Astrocyte of the cerebellum (primary cell): ENCODE measurements at places on chromosomes 7 and 10.

DNA sequence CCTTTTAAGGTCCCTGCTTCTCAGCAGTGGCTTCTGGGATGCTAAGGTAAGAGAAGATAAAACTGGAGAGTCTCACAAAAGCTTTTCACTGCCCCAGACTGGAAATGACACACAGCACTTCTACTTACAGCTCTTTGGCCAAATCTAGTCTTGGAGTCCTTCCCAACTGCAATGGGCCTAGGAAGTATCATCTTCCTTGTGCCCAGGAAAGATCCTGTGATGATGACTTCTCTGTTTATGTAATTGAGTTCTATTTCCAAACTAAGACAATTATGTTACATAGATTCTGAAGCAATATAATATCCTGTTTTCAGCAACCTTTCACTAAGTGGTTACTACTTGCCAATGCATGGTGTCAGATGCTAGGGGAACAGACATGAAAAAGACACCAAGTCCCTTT, 234.1 kb downstream of the PTEN start:
- no peak for DNase-seq

DNA sequence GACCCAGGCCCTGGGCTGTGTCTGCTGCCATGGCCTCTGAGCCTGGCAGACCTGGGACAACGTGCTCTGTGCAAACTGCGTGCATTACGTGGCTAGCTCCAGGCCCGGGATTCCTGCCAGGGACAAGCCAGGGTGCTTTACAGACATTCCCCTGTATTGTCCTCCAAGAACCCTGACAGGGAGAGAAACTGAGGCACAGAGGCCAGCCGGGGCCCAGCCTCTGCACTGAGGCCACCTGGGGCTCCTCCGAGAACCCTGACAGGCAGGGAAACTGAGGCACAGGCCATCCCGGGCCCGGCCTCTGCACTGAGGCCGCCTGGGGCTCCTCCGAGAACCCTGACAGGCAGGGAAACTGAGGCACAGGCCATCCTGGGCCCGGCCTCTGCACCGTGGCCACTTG, 64.9 kb downstream of the CFAP46 start:
- no peak for DNase-seq

DNA sequence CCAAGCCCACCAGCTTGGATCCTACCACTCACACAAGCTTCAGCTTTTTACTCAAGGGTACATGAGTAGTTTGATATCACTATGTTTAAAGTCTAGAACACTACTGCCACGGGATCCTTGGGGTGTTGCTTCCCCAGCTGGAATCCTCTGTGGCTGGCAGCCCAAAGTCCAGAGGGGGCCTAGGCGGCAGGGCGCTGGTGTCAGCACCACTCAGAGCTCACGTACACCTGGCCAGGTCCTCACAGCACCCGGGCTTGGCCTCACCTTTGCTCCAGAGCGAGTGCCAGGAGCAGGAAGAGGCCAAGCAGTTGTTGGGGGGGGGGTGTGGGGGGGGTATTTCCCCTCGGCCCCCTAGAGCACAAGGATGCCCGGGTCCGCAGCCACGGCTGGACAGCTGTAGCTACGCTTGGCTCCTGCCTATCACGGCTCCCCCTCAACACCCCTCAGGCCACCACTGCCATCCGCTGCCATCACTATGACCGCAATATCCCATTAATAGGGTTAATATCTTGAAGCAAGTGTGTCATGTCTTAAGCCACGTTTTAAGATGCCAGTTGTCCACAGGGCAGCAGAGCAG, 17.0 kb downstream of the ZDHHC6 start:
- DNase-seq, result no peak

DNA sequence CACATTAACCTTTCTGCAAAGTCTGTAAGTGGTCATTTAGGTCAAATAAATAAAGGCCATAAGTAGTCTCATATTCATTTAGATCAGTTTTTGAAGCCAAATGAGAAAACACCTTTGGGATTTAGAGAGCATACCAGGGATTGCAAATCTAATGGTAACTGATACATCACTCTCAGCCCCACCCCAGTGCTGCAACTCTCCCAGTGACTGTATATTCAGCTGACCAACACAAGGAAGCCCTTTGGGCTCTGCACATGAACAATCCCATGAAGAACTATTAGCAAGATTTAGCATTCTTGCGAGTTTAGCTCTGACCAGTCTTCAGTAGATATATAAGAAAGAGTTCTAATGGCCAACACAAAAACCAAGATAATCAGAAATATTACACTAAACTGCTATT, 252.3 kb downstream of the CSTF2T start:
- no peak for DNase-seq

GRCh38 chr7:117395743-117396142, 31.6 kb downstream of the ASZ1 start:
- DNase-seq, result no peak

GRCh38 chr7:4266270-4267040, 415.6 kb upstream of the FOXK1 start:
- DNase-seq, result no peak

DNA sequence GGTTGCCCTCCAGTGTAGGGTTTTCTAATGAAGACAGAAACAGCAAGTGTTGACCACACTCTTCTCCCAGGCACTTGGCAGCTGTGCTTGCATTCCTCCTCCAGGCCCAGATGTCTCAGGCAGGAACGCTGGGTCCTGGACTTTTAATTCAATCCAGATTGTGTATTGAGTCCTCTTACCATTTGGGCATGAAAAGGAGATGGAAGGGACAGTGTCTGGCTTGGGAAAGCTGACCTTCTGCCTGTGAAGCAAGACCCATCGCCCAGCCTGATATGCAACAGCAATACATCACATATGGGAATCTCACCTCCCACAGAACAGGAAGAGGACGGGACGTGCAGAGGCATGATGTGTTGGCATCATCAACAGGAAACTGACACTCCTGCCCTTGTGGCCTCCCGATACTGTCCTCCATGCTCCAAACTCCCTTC, 174.4 kb upstream of the LYZL2 start:
- peak; percentile 65 for DNase-seq

- DNase-seq, result no peak
Measured at GRCh38 chr7:30162622-30163124, 27.9 kb downstream of the MTURN start.

GRCh38 chr7:78406531-78406930, 608.0 kb downstream of the PHTF2 start:
- DNase-seq, result no peak

DNA sequence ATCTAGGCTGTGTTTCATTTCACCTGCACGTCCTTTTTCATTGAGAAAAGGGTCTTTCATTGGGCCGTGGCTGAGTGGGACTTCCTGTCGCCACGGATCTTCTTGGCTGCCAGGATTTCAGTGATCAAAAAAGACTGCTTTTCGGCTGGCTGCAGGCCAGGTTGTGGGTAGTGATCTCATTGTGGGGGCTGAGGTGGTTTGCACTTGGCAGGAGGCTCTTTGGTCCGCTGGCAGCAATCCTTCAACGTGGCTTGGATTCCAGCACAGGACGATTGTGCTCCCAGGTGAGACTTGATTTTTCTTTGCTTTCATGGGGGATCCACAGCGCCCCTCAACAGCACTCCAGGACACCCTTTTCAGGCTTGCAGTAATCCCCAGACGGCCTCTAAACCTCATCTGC, 29.0 kb upstream of the ZNF273 start:
- no peak for DNase-seq

DNA sequence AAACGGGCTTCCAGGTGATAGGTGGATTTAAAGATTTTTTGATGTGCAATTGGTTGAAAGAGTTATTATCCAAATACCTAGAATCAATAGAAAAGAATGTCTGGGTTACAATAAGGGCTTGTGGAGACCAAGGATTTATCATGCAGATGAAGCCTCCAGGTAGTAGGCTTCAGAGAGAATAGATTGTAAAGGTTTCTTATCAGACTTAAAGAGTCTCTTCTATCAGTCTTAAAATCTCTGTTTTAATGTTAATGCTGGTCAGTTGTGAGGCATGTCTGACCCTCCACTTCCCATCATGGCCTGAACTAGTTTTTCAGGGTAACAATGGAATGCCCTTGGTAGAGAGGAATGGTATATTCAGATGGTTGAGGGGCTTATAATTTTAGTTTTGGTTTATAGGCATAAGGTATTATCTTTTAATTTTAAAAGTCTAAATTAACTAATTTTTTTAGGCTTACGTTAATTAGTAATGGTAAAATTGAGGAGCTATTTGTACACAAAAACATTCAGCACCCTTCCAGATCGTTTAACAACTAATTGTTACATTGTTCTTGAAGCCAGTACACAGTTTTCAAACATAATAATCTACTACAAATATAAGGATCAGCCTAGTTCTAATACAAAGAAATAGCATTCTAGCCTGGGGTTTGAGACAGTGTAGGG, 704.2 kb upstream of the MBL2 start:
- DNase-seq, result no peak

DNA sequence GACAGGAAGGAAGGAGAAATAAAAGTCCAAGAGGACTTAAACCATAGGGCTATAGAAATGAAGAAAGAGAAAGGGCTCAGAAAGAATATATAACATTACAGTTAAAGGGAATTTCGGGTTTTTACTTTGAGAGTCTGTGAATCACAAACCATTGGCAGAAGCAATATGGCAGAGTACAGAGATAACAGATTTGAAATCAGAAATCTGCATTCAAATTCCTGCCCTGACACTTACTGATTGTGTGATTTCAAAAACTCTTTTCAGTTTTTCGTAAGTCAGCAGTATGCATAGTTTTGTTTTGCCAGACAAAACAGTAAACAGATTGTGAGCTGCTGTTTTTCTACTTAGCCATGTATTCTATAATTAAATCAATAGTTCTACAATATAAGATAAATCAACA, 8.2 kb downstream of the JMJD1C start:
- DNase-seq, result no peak

DNA sequence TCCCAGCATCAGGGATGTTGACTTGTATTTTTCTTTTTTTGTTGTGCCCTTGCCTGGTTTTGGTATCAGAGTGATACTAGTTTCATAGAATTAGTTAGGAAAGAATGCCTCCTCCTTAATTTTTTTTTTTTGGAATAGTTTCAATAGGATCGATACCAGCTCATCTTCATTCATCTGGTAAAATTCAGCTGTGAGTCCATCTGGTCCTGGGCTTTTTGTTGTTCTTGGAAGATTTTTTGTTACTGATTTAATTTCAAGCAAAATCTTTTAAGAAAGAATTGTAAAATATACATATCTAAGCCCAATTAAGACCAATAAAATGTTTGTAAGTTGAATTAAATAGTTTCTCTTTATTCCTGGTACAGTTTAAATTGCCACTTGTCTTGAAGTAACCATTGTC, 1159.5 kb downstream of the CNTNAP2 start:
- DNase-seq, result no peak

DNA sequence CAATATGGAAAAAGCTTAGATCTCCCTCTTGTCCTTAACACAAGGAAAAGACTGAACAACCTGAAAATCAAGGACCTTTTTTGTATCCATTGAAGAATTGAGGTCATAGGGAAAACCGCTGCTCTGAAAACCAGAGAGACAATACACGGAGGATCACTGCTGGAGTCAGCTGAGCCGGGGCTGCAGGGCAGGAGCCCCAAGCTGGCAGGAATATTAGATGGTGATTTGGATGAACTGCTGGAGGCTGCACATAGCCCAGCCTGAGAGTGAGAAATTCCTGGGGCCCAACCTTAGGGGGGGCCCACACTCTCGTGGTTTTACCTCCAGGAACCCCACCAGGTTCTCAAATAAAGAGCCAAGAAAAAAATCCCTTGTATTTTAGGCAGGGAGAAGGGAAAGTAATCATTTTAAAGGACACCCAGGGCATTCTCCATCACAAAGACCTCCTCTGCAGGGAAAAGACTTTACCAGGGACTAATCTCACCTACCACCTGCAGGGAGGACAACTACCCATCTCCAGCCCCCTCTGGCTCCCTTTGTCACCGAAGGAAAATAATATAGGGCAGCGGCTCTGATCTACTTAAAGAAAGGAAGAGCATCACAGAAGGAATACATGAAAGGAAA, 55.4 kb upstream of the RNF32 start:
- DNase-seq, result no peak

DNA sequence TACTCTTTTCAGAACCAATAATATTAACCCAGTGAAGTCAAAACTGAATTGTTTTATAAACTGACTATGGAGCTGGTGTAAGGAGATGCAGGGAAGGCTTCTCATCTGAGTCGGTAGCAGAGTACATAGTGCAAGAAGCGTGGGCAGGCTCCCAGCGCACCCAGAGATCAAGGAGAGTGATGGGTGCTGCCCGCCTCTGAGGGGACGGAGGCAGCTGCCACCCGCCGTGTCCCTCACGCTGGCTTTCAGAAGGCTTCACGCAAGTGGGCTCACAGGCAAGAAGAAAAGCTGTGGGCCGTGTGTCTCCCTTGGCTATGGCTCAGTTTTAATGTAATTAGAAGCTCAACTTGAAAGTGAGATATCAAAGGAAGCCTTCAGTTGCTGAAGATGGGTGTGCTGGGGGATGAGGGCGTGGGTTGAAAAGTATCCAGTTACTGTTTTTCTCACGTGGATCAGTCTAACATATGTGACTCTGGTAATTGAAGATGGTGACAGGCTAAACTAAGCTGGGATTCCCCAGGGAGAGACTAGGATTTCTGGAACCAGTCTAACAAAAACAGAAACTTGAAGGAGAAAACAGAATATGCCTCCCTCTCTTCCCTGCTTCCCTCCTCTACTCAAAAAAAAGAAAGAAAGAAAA, 159.9 kb downstream of the MGMT start:
- no peak for DNase-seq

DNA sequence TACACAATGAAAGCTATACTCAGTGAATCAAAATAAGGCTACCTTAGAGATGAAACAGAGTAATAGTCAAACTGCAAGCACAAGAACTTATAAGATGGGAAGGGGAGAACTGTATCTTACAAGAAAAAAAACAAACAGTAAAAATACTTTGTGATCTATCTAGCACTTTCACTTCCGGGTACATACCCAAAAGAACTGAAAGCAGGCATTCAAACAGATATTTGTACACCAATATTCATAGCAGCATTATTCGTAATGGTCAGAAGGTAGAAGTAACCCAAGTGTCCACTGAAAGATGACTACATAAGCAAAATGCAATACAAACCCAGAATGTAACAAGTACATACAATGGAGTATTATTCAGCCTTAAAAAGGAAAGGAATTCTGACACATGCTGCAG, 18.0 kb downstream of the FAM204A start:
- DNase-seq, result no peak

DNA sequence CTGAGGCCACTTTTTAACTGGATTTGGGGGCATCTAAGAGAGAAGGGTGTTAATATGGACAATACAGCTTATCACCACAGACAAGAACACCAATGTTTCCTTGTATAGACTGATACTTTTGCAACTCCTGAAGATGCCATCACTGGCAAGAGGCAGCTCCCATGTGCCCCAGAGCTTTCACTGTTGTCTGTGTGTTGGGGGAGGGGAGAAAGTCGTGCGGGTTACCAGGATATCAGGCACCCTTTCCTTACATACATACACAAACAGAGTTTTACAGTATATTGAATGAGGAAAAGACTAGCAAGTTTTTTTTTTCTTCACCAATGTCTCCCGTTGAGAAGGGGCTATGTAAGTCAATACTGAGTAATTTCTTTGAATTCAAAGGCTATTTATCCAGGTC, 4.1 kb upstream of the DLX6 start:
- no peak for DNase-seq

DNA sequence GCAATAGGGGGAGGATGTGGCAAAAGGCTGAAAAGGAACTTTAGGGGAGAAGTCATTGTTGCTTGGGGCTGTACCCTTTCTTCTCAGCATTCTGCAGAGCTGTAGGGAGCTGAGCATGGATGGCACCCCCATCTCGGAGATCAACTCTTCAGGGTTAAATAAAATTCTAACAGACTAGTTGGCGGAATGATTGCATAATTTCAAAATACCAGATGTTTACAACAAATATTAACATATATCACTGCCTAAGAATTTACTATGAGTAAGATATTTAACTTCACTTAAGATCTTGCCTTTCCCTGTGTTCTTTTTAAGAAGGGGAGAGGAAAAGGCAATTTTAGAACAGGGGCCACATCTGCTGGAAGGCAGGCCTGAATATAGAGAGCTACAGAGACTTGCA, 509 bp upstream of the OR2F1 start:
- DNase-seq, result no peak
